Right renal cortex interstitium (tissue), 3 donors: ENCODE measurements at places on chromosomes 7 and 10.

DNA sequence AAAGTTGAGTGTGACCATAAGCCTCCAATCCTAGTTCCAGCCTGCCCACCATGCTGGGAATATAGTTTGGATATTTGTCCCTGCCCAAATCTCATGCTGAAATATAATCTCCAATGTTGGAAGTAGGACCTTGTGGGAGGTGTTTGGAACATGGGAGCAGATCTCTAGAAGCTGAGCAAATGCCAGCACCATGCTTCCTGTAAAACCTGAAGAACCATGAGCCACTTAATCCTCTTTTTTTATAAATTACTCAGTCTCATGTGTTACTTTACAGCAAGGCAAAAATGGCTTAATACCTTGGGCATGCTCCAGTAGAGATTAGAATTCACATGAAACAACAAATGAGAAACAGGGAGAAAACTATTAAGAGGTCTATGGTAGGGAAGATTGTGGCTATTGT is 27.2 kb downstream of the STEAP1 start:
- DNase-seq: no peak

DNA sequence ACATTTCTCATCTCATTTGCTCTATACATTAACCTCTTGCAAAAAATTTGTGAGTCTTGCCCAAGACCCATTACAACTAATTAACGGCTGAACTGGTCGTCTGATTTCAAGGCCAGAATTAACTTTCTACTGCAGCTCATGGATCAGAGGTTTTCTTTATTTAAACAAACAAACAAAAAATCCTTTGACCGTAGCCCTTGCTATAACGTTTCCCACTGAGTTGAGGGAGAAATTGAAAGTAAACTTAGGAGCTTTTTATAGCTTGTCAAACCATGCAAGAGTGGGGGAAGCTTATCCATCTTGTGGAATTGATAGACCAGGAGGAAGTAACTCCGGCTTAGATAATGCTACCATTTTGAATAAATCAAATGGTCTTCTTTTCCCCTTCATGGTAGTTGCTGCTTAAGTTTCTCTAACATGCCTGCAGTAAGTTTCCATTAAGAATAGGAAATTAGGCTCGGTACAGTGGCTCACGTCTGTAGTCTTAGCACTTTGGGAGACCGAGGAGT is 3.3 kb downstream of the SRGN start:
- DNase-seq: no peak

- DNase-seq: no peak
These were observed 81.9 kb upstream of the ZNF800 start for GRCh38 chr7:127474457-127474856.

GRCh38 chr10:124521429-124521871 is 59.8 kb downstream of the LHPP start:
- no peak for DNase-seq

DNA sequence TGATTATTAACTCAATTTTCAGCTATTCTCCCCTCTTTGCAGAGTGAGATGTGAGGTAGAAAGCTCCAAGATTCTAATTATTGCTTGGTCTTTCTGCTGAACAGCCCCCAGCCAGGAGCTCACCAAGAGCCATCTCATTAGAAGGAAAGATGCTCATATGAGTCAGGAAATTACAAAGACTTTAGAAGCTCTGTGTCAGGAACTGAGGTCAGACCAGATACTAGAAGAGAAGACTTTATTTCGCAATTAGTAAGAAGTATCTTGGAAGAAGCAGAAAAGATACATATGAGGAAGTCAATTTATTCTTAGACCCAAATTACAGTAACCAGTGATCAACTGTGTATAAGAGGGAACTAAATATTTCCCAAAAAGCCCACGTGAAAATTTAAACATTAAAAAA is 626.9 kb downstream of the ZWINT start:
- DNase-seq: no peak

- DNase-seq: no peak
These were observed 177.2 kb upstream of the INHBA start for GRCh38 chr7:41880107-41880506.

DNA sequence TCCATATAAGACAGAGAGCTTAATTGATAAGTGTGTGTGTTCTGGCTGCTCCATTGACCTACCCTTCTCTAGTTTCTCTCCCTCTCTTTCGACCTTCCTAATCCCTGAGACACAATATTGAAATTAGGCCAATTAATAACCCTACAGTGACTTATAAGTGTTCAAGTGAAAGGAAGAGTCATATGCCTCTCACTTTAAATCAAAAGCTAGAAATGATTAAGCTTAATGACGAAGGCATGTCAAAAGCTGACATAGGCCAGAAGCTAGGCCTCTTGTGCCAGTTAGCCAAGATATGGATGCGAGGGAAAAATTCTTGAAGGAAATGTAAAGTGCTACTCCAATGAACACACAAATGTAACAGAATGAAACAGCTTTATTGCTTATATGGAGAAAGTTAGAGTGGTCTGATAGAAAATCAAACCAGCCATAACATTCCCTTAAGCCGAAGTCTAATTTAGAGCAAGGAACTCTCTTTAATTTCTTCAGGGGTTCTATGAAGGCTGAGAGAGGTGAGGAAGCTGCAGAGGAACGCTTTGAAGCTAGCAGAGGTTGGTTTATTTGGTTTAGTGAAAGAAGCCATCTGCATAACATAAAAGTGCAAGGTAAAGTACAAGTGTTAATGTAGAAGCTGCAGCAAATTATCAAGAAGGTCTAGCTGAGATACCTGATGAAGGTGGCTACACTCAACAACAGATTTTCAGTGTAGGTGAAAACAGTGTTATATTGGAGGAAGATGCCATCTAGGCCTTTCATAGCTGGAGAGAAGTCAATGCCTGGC is 53.8 kb downstream of the ST7 start:
- no peak for DNase-seq

- no peak for DNase-seq
These were observed 4.5 kb downstream of the MBL2 start for GRCh38 chr10:52768001-52768532.

GRCh38 chr7:3438352-3438751 is 137.3 kb downstream of the SDK1 start:
- no peak for DNase-seq

DNA sequence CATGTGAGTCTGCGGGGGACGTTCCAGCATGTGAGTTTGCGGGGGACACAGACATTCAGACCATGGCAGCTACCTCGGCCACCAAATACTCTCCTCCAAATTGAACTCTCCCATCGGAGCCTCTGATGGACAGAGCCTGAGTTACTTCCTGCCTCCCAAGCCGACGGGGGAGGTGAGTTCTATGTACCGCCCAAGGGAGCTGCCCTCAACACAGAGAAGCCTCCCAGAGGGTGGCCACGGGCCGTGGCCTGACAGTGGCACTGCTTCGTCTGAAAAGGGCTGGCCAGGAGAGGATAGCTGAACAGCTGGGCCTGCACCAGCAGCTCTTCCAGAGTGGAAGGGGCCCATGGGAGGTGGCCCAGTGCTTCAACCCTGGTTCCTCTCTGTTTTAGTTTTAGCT is 274.5 kb upstream of the PPP2R2D start:
- no peak for DNase-seq
